NCI-H2107 (cell line): ENCODE measurements at places on chromosomes 7 and 10.

DNA sequence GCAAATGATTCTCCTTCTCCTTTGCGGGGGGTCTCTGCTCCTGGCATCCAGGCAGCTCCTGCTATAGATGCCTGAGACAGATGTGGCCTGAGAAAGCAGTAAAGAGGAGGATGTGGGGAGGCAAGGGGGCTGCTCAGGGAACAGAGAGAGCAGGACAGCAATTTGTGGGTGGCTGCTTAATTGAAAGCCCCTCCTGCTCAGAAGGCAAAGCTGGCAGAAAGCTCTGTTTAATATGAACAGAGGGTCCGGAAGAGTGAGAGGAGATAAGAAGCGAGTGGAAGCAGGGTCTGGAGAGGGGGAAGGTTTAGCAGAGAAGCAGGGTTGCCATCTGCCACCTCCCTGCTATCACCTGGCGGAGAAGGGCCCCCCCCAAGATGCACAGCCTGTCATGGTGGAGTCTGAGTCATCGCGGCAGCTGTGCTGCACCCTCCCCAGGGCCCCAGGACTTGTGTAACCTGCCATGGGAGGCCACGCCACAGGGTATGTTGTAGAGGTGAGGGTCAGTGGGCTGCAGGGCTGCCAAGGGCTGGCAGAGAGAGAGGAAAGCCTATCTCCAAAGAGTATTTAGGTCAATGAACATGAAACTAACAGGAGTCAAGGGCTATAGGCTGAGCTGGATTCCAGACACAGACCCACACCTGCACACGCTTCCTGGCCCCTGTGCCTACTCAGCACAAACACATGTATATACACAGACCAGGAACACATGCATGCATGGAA lies 1109.8 kb upstream of the AUTS2 start:
- DNase-seq, result no peak

DNA sequence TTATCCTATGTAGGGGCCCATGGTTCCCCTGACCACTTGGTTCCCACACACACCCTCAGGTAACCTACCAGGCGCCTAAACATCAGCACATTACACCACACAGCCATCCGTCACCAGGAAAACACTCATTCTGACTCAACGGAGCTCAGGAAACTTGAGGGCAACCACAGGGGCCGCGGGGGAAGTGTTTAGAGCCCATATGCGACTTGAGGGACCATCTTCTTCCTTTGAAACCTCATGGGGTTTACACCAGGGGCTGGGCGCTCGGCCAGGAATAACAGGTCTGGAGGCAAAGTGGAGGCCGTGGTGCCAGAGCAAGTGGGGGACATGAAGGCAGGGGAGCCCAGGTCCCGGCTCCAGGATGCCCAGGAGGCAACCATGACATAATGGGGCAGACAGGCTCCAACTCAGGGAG lies 1.5 kb downstream of the STX1A start:
- no peak for DNase-seq

DNA sequence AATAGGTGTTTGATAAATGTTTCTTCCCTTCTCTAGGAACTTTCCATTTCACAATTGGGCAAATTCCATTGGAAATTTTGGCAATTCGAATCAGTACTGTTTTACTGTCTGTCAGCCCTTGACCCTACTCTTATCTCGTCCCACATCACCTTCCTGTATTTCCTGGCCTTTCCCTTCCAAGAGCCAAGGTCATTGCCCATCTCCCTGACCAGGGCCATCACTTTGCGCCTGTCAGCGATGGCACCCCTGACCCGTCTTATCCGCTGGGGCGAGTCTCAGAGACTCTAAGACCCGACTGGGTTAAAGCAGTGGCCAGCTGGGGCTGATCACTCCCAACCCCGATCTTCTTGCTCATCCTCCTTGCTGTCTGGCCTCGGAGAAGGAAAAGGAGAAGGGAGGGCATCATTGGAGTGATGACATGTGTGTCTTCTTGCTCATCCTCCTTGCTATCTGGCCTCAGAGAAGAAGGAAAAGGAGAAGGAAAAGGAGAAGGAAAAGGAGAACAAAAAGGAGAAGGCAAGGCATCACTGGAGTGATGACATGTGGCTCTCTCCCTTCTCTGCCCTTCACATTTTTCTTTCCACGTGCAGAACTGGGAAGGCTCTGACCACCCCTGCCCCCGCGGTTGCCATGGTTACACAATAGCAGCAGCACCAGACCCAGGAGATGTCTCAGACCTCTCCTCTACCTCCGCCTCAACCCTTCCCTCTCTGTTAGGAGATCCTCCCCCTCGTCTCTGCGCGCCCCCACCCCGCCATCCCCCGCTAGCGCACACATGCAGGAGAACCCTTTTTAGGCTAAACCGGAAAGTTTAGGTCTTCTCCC lies 2.0 kb downstream of the SEMA3D start:
- no peak for DNase-seq

DNA sequence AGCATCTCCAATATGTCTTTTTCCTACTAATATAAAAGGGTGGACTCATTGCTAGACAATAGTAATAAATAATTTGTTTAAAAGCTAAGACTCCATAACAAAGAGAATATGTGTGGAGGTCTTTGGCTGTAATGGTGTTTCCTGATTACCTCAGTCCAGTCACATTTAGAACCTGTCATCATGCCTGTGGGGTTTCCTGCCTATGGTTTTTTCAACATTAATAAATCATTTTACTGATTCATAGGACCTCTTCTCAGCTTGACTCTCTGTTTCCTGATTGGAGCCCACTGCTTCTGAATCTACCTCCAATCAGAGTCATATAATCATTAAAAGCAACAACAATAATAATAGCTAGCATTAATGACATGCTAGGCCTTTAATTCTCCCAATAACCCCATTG lies 52.4 kb upstream of the GNAI1 start:
- DNase-seq, result no peak

GRCh38 chr10:104340111-104340526 lies 1.9 kb upstream of the ITPRIP start:
- DNase-seq, result no peak

- no peak for DNase-seq
These were observed 71.1 kb downstream of the CFAP58 start for GRCh38 chr10:104424719-104425118.

DNA sequence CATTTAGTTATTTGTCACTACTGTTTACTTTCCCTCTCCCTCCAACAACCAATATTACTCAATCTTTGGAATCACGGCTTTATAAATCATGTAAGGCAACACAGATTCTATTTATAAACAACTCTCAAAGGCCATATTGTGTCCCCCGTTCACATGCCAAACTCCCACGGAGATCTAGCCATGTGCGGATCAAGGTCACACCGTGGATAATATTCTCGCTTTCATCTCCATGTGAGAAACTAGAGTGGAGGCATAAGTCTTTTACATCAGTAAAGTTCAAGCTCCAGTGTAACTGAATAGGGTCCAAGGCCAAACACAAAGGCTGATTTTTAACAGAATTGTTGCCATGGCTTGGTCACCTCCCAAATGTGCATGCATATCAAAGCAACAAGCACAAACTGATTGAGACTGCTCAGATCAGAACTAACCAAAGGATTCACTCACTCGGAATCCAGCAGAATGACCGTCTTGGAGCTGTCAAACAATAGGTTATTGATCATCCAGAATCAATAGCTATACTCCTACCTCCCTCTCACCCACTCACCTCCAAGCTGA lies 569.5 kb upstream of the LRRN3 start:
- DNase-seq, result no peak

GRCh38 chr10:22720667-22721066 lies 6.3 kb upstream of the PIP4K2A start:
- no peak for DNase-seq

DNA sequence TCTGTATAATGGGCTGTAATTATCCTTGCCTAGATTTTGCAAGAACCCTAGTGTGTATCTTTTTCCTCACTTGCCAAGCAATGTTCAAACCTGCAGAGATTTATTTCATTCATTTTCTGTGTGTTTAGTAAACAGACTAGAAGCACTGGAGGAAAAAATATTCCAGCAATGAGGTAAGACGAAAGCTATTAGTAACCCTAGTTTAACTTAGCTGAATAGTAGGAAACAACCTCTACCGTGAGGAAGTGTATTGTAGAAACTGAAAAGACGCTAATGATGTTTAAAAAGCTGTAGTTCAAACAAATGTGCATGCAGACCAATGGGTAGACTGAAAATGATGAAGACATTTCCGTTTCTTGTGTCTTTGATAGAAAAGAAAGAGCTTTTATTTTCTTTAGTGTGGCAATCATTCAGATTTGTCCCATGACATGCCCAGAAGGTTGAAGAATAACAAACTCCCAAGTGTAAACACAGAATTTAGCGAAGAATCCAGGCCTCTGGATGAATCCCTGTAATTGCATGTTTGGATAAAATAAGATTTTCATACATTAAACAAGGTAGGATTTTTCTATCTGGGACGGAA lies 20.7 kb downstream of the CAV1 start:
- DNase-seq, result no peak

DNA sequence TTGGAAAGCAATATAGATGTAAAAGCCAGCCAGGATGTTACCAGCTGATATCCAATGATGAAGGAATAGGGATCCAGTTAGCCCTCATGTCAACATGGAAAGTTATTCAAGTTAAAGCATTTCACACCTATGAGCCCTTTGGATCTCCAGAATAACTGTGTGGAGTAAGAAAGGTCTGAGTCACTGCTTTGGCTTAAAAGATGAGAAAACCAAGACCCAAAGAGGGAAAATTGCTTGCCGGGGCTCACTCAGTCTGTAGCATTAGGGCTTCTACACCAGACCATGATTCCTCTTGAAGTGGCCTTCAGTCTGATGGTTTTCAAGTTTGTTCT lies 12.6 kb downstream of the LSM5 start:
- DNase-seq, result no peak

DNA sequence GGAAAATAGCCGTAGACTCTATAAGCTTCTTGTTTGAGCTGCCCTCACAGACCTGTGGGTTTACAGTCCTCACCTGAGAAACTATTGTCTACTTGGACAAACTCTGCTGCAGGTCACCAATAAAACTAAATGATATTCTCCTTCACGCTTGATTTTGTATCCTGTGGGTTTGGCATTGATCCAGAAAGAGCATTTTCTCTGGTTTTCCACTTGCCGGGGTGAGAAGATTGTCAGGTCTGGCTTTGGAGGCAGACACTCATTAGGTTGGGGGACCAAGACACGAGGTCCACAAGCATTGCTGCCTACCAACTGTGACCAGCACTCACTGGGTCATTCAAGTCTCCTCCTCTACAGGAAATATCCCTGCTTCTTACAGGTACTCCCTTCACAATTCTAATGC lies 68.5 kb downstream of the CDC14C start:
- no peak for DNase-seq
